Activated naive CD8-positive, alpha-beta T cell treated with anti-CD3 and anti-CD28 coated beads, Interleukin-2, amount 10 ng/mL, durations not matched to agents 7 days and 5 days (primary cell): ENCODE measurements at places on chromosomes 4 and X. TPM values are rescaled to one million over a fixed set of nuclear protein-coding genes. Genes with fewer than 3 reads are reported as not detected.

The SYP gene
- 3.6 TPM for total RNA-seq

The MEPE gene
- not detected for total RNA-seq

The S100P gene
- 1.5 TPM for total RNA-seq

The ZRSR2 gene
- 19.3 TPM for total RNA-seq

The ITM2A gene
- 75.8 TPM for total RNA-seq

The CAPN6 gene
- not detected for total RNA-seq

The S100G gene
- total RNA-seq: not detected

The MGAT4D gene
- not detected for total RNA-seq

The CXCR3 gene
- total RNA-seq: 105 TPM

The CNKSR2 gene
- 9.0 TPM for total RNA-seq

The TBX22 gene
- total RNA-seq: not detected

The INTU gene
- 0.17 TPM for total RNA-seq

The GJB1 gene
- total RNA-seq: not detected

The TMEM35A gene
- not detected for total RNA-seq

The MAB21L2 gene
- total RNA-seq: not detected

The SLC9A6 gene
- 17.3 TPM for total RNA-seq

The TRPC3 gene
- 0.34 TPM for total RNA-seq

The SLC26A1 gene
- 0.25 TPM for total RNA-seq

The ARR3 gene
- not detected for total RNA-seq

GRCh38 chrX:133215747-133216146 lies 2.4 kb downstream of the TFDP3 start:
- DNase-seq: no peak

- no peak for DNase-seq
Observed at GRCh38 chrX:126124721-126125120, 41.4 kb downstream of the DCAF12L2 start.

DNA sequence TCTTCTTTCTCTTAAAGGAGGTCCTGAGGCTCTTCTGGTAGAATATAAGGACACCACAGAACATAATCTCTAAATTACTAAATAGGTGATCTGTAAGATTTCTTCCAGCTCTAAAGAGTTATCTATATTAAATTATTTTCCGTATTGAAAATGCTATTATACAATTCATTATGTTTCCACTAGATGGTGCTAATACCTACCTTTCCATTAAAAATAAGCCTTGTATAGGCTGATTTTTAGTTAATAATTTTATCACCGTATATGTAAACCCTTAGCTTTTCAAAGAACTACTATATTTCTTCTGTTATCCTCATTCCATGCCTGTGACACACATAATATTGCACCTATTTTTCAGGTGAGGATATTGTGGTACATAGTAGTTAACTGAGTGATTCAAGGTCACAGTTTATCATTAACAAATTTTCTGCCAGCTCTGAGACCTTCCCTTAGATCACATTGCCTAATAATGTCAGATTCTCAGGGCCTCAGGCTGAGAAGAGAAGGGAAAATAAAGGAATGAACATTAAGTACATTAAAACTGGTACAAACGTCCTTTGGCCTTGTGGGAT lies 138.8 kb downstream of the TEX11 start:
- DNase-seq: no peak

DNA sequence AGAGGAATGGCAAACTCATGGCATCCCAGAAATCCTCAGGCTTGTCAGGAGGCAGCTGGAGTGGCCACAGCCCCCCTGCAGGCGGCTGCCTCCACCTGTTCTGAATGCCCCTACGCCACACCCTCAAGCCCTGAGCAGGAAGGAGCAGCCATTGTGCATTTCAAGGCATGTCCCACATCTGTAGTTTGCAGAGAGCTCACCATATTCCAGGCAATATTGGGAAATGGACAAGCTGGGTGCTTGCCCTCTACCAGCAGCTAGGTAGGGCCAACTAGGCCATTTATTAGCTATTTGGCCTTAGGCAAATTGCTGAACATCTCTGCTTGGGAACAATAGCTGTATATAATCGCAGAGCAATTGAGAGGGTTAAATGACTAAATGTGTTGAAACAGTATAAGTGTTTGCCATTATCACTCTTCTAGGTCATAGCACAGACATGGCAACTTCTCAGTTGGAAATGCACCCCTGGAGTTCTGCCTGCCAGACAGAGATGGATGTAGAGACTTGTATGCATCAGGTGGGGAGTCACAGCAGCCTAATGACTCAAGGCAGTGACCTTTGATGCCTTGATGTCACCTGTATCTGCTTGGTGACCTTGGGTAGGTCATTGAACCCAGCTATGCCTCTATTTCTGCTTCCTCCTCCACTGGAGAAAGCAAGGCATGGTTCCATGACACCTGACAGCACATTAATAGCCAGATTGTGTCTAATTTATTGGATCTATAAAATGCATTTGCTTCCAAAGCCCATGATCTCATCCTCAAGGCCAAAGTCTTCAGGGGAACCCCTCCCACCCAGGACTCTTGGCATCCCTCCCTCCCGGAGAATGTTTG lies 52.8 kb downstream of the FHDC1 start:
- DNase-seq: no peak

DNA sequence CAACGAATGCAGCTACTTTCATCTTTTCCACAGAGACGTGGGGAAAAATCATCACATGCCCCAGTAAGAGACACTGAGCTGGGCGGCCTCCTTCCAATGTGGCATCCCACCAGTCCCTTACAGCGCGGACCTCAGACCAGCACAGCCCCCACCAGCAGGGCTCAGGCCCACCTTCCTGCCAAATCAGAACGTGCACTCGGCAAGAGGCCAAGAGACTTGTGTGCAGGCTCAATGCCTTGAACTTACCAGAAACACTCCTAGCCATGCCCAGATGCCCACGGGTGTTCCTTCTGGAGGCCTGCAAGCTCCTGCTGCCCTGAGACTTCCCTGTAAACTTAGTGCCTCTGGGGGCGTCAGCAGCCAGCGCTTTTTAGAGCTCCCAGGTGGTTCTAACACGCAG lies 31.2 kb downstream of the WDR1 start:
- no peak for DNase-seq

DNA sequence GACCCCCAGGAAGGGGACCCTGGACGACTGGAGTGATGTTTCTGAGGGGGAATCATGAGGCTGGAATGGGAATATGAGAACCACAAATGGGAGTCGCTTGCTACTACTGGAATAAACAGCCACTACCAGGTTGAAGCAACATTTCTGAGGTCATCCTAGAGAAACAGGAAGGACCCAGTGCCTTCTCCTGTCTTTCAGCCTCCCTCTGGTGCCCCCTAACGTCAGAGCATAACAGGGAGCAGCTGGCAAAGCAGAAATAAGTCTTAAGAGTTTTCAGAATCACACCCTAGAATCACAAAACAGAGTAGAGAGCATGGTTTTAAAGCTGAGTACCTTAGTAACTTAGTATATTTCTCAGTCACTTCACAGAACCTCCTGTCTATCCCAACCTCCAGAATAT lies 347.8 kb upstream of the PITX2 start:
- no peak for DNase-seq

GRCh38 chr4:169341490-169341889 lies 70.7 kb upstream of the SH3RF1 start:
- no peak for DNase-seq

GRCh38 chr4:120720354-120720934 lies 202.1 kb downstream of the PRDM5 start:
- DNase-seq: no peak

- no peak for DNase-seq
Observed at GRCh38 chr4:147596377-147596776, 20.8 kb upstream of the TMEM184C start.

DNA sequence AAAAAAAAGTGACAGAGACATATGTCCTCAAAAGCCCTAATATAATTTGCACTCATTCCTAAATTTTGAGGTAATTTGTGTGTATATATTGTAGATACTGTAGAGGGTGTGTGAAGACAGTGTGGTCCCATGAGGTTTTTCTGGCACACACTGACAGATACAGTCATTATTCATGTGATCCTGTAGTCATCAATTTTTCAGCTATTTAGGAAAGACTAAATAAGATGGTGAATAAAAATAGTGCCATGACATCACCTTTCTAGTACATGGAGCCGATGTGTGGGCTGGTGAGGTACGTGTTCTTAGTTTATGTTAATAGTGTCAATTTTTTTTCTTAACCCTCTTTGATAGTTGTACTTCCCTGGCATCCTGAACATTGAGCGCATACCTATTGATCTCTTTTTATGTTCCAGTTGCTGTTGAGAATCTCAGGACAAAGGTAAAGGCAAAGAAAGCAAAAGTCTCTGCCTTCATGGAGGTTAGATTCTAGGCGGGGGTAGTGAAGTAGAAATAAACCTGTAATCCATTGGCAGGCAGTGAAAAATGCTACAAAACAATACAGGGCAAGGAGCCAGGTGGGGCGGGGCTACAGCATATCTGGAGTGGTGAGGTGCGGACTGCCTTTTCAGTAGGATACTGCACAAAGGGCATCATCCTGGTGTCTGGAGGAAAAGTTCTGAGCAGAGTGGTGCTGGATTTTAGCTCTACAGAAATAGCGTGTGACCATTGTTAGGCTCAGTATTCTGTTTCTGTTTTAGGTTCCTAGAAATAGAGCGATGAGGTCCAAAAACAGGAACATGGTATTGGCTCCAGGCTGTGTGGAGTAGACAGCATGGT lies 93.8 kb downstream of the ARHGAP10 start:
- DNase-seq: no peak

DNA sequence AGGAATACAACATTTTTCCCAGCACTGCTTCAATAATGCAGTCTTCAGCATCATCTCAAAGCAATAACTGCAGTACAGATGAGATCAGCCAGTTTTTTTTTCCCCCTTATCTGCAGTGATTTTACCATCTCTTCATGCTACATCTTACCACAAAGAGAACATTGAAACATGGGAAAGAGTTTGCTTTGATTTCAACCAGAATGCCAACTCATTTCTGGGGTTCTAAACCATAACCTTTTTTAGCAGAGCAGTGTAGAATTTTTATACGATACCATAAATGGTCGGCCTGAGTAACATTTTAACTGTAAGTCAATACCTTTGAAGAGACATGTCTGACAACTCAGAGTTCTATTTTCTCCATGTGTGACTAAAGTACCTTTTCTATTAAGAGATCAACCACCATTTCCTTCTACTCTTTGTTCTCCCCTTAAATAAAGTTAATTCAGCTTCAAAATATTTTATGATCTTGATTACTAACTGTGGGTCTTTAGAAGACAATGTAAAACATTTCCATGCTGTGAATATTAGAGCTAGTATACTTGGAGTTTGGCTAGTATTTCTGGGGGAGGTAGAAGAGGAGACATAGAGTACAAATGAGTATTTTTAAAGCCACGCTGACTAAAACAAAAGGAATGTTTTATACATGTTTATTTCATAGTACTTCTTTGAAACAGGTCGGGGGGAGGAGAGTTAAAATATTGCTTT lies 69.1 kb downstream of the TET2 start:
- DNase-seq: no peak

- DNase-seq: no peak
Observed at GRCh38 chr4:87500092-87500462, 29.1 kb downstream of the SPARCL1 start.

GRCh38 chrX:46913667-46914066 lies 1.4 kb downstream of the JADE3 start:
- no peak for DNase-seq

DNA sequence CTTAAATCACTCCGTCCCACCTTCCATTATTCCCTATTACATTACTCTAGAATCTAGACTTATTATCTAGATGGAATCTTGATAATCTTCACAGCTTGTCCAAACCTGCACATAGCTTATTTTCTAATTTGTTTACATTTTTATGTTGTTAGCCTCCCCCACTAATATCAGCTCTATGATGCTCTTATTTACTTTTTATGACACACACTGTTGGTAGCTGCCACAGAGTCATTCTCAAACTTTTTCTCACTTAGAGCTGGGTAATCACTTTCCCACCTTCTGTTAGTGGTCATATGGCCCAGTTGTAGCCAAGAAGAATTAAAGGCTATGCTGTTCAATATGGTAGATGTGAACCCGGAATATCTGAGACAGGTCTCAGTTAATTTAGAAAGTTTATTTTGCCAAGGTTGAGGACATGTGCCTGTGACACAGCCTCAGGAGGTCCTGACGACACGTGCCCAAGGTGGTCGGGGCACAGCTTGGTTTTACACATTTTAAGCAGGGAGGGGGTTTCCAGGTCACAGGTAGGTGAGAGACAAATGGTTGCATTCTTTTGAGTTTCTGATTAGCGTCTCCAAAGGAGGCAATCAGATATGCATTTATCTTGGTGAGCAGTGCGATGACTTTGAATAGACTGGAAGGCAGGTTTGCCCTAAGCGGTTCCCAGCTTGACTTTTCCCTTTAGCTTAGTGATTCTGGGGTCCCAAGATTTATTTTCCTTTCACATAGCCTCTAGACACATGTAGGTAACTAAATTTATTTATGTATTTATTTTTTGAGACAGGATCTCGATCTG lies 7.0 kb upstream of the ADGRA3 start:
- no peak for DNase-seq

DNA sequence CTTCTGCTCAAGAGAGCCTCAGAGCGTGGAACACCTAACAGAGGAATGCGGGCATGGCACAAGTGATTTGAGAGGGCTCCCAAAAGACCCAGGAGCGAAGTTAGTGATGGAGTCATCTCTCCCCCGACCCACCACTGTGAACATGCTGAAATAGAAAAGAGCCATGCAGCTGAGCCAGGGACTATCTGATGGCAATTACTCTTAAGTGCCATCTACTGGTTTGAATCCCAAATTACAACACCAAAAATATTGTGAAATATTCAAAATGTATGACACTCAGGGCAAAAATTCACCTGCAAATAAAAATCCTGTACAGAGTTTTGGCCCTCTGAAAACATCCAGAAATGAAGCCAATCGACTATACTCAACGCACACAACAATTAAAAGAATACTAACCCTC lies 2038.9 kb upstream of the ADGRL3 start:
- DNase-seq: no peak

DNA sequence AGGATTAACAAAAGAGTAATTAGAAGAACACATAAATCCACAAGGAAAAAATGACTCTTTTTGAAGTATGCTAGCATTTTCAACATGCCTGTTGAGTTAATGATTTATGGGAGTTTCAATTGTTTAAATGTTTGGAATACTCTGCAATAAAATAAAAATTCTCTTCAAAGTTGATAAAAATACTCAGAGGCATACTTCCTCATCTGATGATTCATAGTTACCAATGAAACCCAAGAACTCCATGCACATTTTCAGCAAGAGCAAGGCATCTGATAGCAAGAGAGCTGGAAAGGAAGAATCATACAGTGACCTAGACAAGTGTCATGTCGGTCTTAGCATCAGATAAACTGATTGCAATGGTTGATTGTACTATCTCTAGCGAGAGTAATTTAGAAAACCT lies 443.7 kb upstream of the ATOH1 start:
- DNase-seq: no peak

- no peak for DNase-seq
Observed at GRCh38 chr4:141646969-141647368, 10.6 kb downstream of the IL15 start.

DNA sequence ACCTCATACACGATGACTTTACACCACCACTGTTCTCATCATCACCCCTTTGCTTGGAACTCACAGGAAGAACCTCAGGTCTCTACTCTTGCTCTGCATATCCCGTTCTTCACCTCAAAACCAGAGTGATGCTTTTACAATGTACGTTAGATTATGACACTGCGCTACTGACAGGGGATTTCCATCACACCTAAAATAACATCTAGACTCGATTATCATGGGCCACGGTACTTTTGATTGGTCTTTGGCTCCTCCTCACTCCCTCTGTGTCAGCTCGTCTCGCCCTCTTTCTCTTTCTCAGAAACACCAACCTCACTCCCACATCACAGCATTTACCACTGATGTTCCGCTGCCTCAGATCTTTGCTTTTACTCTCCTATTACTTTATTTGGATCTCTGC lies 172.4 kb downstream of the TLL1 start:
- no peak for DNase-seq
